ENCODE measurements at places on chromosomes 4 and X.

DNA sequence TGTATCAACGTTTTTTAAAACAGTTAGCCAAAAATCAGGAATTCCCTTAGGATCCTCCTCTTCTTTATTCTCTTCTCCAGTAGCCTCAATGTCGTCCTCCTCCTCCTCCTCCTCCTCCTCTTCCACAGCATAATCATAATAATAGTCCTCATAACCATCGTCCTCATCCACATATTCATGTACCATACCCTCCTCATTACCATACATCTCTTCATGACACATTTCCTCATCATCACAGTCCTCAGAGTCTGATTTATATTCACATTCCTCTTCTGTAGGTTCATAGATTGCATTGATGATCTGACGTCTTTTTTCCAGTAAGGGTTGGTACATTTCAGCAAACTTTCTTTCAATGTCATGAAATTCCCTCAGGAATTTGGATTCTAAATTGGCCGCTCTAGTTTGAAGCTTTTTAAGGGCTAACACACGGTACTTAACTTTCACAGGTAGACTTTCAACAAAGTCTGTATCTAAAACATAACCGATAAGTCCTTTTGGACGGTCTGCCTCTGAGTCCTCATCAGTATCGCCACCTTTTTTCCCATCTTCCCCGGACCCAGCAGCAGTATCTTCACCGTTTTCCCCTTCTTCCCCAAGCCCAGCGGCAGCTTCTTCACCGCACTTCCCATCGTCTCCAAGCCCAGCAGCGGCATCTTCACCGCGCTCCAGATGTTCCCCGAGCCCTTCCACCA is 771 bp downstream of the NAP1L2 start:
- no peak for DNase-seq

- DNase-seq: no peak
These were observed 98.8 kb upstream of the STX18 start for GRCh38 chr4:4640692-4641091.

DNA sequence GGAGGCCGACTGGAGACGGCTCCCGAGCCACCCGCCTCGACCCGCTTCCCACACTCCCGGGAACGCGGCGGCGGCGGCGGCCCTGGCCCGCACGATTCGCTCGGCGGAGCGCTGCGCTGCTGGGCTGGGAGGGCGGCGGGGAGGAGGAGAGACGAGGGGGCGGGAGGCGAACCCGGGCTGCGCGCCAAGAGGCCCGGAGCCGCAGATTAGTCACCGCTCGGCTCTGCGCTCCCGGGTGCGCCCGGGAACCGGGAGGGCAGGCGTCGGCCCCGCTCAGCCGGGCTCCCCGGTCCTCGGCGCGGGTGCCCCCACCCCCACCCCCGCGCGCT is 11.2 kb upstream of the BCOR start:
- peak; percentile 81 for DNase-seq

DNA sequence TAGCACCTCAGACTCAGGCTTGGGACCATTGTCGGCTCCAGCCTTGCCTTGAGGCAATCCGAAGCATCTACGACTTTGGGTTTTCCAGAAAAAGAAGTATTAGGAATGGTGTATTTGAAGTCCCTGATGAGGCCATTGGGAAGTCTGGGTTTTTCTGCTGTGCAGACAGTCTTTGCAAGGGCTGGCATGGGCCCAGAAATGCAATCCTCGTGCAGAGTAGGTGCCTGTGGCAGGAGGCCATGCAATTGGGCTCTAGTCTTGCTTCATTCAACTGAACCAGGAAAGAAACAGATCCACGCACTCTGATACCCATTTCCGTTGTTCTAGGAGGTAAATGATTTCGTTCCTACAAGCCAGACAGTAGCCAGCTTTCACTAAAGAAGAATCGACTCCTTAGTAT is 12.4 kb downstream of the ZFP92 start:
- DNase-seq: no peak

GRCh38 chrX:70289168-70289792 is 447 bp downstream of the PDZD11 start:
- no peak for DNase-seq

- DNase-seq: no peak
These were observed 1938.9 kb upstream of the TENM3 start for GRCh38 chr4:180304321-180304720.

GRCh38 chr4:185332575-185333464 is 62.9 kb downstream of the LRP2BP start:
- no peak for DNase-seq

DNA sequence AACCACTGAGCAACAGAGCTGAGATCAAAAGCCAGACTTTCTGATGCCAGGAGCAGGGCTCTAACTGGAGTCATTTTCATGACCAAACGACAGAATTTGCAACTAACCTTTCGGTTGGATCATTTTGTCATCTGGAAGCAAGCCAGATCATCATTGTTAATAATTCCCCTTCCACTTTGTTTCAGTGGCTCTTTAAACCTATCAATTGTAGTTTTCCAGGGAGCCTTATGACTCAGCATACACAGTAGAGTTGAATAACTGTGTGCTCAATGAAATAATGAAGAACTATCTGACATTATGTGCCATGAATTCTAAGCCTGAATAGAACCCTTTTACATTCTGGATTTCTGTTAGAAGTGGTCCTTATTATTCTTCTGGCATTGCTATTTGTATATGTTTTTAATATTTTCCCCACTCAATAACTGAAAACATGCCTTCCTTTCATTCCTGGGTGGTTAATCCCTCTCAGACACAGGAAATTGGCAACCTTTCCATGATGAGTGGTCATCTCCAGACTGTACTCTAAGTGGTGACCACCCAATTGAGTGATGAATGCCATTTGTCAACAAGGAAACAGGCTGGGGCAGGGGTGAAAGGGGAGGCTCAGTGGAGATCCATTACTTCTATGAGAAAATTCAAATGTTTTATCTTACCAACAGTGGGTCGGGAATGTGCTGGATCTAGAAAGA is 431.8 kb downstream of the BCOR start:
- no peak for DNase-seq

- no peak for DNase-seq
These were observed 146.8 kb downstream of the DCLK2 start for GRCh38 chr4:150224896-150225591.

DNA sequence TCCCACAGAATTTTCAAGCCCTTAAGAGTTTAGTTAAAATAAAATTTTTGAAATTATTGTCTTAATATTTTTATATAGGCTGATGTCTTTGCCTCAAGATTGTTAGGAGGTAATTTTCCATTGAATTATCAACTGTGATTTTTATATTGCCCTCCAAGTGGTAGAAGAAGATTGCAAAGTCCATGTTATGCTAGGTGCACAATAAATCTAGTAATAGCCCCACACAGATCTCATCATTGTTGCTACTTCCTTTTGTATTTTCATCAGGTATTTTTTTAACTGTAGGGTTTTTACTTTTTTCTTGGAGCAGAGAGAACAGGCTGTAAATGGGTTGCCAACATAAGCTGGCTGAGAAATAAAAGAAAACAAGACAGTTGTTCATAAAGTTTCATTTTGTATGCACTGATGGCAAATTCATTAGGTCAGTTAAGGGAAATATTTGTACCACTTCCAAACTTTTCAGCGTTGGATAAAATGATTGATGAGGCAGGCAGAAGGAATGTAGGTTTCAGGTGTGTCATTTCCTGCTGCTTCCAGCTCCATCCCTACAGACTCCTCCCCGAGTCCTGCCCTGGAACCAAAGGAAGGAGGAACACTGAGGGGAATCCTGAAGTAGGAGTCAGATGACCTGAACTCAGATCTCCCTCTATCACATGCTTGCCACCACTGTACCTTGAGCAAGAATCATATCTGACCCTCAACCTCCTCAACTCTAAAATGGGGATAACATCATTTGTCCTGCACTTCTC is 105.5 kb downstream of the PRRG1 start:
- DNase-seq: no peak

DNA sequence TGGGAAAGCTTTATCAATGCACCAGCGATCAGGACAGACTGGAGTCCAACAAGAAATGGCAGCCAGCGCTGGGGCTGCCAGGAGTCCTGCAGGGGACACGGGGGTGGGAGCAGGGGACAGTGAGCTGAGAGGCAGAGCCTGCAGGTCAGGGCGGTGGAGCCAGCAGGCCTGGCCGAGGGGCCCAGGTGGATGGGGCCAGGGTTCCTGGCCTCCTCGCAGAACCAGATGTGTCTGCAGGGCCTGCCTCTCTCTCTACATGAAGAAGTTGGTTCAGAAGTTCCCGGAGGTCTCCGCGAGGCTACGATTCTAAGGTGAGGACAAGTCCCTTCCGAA is 63.6 kb downstream of the CPZ start:
- DNase-seq: no peak

- DNase-seq: peak; percentile 29
These were observed 425.7 kb downstream of the GPAT3 start for GRCh38 chr4:83961575-83961974.

DNA sequence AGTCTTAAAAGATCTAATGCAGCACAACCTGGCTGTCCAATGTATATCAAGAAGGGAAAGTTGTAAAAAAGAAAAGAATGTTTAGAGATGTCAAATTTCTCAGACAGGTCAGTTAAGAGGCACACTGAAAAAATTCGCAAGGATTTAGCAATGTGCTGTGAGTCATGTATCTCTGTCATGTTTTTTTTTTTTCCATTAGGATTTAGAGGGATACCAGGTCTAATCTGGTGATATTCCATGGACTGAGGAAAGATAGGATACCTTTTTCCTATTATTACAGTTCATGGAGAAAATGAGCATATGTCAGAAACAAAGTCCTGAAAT is 815.4 kb upstream of the PCDH10 start:
- no peak for DNase-seq

DNA sequence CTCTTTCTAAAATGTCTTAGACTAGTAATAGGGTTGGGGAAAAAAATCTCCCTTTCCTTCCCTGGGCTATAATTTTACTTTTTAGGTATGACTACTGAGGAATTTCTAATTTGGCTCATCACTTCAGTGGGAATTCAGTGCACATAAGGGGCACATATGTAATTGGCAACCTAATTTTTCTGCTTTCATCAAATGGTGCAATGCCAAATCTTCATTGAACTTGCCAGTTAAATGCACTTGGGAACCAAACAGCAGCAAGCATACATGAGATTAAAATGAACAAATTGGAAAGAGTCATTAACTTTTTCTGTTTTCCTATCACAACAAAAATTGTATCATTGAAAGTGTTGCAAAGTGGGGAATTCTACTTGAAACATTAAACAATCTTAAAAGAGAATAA is 2.9 kb upstream of the CCSER1 start:
- DNase-seq: no peak

GRCh38 chr4:35525192-35525978 is 718.9 kb downstream of the ARAP2 start:
- DNase-seq: no peak

DNA sequence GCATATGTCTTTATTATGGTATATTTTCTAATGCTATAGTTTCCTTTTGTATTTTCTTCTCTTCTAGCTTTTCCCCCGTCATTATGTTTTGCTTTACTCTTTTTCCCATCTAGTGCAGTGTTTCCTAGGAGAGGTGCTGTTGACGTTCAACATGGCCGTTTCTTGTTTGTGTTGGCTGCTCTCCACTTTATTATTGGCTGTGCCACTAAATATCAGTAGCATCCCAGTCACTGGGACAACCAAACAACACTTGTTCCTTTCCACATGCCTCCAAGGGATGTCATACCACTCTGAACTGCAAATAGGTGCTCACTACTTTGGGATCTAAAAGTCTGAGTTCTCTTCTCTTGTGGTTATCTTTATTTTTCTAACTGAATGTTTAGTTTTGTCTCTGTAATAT is 26.5 kb downstream of the GBA3 start:
- no peak for DNase-seq

DNA sequence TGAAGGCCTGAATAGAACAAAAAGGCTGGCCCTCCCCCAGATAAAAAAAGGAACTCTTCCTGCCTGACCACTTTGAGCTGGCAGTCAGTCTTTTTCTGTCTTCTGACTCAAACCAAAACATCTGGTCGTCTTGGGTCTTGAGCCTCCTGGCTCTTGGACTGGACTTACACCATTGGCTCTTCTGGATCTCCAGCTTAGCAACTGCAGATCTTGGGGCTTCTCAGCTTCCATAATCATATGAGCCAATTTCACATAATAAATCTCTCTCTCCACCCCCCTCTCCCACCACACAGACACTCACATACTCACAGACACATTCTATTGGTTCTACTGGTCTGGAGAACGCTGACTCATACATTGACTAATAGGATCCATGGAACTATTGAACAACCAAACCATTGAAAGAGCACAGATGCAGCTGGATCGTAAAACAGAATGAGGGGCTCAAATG is 15.6 kb upstream of the CWH43 start:
- no peak for DNase-seq

DNA sequence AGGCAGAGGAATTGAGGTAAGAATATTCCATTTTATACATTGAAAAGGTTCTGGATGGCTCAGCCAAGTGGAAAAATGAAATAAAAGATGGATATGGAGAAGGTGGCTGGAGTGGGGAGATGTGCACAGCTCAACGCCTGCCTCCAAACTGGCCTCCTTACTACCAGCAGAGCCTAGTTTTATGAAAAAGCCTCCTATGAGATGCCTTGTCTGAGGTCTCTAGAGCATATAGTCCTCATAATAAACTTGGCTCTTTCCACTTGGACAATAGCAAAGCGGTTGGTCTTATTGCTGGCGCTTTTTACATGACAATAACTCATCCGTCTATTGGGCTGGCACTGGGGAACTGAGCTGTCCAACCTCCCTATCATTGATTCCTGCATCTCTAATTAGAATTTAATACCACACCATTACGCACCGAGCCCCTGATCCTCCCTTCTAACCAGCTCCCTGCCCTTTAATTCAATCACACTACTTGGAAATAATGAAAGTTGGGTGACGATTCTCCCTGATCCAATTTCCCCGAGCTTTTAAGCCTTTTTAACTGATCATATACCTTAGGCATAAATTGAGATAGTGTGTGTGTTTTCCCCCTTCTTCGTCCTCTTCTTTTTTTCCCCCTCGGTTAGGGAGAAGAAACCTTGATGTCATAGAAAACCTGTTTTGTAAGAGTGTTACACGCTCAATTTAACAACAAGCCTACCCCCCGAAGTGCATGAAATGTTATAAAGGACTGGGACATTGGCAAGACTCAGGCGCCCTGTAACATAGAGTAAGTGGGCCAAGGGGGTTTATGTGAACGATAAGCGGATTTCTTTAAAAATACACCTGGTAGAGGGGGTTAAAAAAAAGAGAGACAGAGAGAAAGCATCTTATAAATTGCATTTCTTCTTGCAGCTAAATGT is at the start of gene PHOX2B:
Gene PHOX2B, minus strand, starts transcription at position 155 of the 905 bp plus-strand sequence. Its CDS starts 115 bp downstream, at position 40.
- no peak for DNase-seq

GRCh38 chr4:59455751-59456150 is 1744.4 kb upstream of the ADGRL3 start:
- DNase-seq: no peak

DNA sequence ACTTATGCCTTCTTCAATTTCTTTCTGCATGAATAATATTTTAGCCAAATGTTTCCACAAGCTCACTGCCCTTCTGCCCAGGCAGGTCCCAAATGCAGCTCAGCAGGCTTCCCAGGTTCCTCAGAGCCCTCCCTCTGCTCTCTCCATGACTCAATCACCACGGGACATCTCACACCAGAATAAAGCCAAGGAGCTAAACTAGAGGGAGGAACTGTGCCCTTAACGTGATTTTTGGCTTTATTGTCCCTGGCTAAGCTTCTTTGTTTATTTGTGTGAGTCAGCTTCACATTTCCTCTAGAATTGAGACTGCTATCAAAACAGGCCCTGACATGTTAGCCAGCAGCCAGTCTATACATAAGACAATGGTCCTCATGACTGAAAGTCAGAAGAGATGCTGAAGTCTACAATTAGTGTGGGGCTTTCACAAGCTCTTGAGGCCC is 186.4 kb upstream of the GALNT7 start:
- DNase-seq: peak; percentile 77

- peak; percentile 37 for DNase-seq
These were observed 116.1 kb downstream of the SHROOM3 start for GRCh38 chr4:76550966-76551780.
